ENCODE measurements at places on chromosomes 4 and X.

DNA sequence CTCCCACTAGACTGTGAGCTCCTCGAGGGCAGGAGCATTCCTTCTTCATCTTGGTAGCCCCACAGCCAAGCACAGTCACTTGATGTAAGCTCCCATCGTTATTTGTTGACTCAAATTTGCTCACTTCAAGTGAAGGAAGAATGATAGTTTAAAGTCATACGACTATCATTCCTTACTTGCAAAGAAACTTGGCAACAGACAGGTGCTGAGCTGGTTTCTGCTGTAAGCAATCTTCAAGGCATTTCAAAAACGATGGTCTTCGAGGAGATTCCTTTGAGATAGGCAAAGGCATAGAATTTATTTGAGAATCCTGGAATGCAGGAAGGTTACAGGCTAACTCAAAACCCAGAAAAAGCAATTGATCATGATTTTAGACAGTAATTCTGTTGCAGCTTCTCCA is 64.8 kb downstream of the QDPR start:
- DNase-seq: no peak

DNA sequence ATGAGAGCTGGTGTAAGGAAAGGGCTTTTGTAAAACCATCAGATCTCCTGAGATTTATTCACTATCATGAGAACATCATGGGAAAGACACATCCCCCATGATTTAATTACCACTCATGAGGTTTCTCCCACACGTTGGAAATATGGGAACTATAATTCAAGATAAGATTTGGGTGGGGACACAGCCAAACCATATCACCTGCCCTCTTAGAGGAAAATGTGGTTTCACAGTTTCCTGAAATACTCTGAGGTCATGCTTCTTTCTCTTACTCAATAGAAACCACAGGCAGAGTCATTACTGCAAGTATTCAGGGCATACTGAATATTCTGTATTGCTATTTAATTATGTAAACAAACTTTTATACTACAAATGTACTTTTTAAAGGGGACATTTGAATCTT is 1453.3 kb downstream of the PCDH18 start:
- DNase-seq: no peak

DNA sequence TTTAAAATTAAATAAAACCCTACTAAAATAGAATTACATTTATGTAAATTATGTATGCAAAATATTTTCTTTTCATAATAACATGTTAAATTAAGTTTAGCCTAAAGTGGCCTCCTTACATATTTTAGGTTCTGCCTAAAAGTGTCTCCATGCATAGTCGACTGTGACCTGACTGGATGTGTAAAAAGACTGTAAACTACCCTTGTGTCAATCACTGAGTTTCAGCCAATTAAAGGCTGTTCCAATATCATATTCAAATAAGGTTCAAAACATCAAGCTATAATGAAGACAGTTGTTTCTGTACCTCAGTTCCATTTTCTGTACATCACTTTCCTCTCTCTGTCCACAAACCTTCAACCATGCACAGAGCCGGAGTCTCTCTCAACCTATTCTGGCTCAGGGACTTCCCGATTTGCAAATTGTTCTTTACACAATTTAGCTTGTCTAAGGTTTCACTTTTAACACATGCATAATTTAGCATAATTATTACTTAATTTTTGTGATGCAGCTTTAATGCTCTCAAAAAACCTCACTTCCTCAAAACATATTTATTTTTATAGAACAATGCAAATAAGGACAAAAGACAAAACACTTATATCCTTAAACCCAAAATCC is 60.1 kb downstream of the SH3RF1 start:
- no peak for DNase-seq

DNA sequence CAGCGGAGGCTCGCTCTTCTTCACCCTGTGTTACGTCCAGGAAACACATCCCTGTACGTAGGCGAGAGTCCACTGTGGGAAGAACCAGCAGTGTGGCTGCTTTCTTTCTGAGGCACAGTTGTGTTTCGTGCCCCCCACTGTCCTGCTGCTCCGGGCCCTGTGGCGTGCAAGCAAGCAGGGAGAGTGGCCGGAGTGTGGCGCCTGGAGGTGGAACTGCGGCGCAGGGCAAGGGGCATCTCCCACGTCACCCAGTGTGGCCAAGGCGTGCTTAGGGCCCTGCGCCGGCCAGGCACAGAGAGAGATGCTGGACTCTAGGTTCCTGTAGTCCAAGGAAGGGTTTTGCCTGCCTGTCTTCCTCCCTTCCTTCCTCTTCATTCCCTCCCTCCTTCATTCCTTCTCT is 13.3 kb upstream of the PSAPL1 start:
- DNase-seq: no peak

DNA sequence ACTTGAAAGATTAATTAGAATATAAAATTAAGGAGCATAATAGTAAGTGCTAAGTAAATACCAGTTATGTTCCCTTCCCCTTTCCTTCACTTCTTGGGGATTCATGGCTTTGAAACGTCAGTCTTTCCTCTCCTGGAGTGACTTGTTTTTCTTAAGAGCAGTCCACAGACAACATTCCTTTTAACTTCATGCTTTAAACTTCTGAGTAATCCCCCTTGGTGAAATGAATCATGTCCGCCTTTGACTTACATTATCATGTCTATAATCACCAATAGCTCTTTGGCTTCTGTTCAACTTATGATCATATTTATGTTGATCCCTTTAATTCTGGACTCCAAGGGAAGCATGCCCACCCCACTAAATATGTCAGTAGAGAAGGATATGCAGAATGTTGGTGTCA is 1012.1 kb upstream of the SLIT2 start:
- no peak for DNase-seq

DNA sequence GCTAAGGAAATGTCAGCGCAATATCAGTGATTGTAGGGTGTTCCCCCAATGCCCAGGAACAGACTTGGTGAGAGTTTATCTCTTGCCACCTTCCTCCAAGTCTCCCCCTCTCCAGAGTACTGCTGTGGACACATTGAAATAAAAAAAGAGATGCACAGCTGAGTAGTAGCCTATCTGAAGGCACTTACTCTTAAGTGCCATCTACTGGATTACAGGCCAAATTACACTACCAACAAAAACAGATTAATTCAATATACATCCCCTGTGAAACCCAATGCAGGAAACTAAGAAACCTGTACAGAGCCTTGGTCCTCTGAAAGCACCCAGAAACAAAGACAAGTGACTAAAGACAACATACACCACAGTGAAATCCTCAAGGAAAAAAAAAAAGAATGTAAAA is 460.3 kb downstream of the ZIC3 start:
- DNase-seq: no peak

DNA sequence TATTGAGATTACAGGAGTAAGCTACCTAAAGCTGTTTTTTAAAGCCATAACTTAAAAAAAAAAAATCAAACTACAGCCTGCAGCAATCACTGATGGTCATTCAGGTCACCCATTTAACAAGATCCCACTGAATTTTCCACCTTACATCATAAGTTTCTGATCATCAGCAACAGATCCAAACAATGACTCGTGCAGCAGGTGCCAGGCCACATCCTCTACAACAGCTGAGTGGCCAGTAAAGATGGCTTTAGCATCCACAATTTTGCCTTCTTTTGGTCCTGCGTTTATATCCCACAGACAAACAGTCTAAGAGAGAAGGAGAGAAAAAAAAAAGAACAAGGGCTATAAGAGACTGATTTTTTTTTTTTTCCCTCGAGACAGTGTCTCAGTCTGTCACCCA is 16.6 kb downstream of the RBBP7 start:
- DNase-seq: no peak

- no peak for DNase-seq
These were observed 50.2 kb downstream of the DDX3X start for GRCh38 chrX:41384051-41384705.

DNA sequence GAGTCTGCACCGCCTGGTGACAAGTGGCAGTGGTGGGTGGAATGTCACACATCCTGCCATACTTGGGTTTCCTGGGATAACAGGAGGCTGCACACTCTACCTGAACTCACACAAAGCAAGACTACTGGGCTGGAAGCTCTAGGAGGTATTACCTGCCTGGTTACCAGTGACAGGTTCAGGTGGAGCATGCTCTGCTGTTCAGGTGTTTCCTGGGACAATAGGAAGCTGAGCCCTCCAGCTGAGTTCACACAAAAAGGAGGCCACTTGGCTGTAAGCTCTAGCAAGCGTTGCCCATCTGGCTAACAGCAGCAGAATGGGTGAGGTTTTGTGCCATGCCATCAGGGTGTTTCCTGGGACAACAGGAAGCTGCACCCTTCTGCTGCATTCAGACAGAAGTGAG is 17.4 kb upstream of the UGT2B7 start:
- DNase-seq: no peak
